Stimulated activated CD4-positive, alpha-beta T cell treated with anti-CD3 and anti-CD28 coated beads, TNF-alpha, amount 100 ng/mL, for 1 hour (primary cell): ENCODE measurements at places on chromosomes 3 and 15.

- DNase-seq: no peak
Measured at GRCh38 chr3:133069556-133070286, 31.5 kb downstream of the TMEM108 start.

- no peak for DNase-seq
Measured at GRCh38 chr15:77446840-77447390, 26.2 kb downstream of the HMG20A start.

DNA sequence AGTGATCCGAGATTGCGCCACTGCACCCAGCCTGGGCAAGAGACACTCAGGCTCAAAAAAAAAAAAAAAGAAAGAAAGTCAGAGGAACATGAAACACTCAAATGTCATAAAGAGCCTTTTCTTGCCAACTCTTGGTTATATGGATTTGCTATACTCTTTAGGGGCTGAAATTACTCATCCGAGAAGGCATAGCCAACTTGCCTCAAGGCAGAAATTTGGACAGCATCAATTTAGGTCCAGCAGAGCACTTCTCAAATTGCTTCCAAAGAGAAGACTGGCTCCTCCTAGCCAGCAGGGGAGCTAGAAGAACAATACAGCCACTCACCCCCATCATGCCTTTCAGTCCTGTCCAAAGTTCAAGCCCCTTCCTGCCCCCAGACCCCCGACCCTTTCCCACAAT, 43.8 kb downstream of the OSBPL10 start:
- no peak for DNase-seq

DNA sequence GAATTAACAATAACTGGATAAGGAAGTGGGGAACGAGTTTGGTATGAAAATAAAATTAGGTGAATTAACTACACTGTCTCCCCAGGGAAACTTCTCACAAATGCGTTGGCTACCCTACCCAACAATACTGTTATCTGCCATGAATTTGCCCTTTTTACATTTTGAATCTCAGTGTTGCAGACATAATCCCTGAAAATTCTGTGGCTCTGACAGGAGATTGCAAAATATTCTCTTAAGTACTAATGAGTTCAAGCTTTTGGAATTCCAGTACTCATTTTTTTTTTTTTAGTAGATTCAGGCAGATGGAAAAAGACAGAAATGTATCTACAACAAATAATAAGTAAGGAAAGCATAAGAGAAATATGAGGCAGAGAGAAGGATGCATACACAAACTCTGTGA, 332.6 kb downstream of the LSAMP start:
- DNase-seq: no peak

GRCh38 chr3:88611826-88612326, 462.1 kb downstream of the C3orf38 start:
- DNase-seq: no peak
